ENCODE measurements at places on chromosomes 12 and 14.

GRCh38 chr12:125183187-125184067 lies 118.2 kb downstream of the AACS start:
- peak; percentile 65 for DNase-seq

- peak; percentile 38 for DNase-seq
Measured at GRCh38 chr14:61342486-61342885, 21.1 kb downstream of the PRKCH start.

- no peak for DNase-seq
Measured at GRCh38 chr12:87509237-87509820, 519.9 kb downstream of the C12orf50 start.

- no peak for DNase-seq
Measured at GRCh38 chr14:38065106-38065762, 142.5 kb upstream of the SSTR1 start.

DNA sequence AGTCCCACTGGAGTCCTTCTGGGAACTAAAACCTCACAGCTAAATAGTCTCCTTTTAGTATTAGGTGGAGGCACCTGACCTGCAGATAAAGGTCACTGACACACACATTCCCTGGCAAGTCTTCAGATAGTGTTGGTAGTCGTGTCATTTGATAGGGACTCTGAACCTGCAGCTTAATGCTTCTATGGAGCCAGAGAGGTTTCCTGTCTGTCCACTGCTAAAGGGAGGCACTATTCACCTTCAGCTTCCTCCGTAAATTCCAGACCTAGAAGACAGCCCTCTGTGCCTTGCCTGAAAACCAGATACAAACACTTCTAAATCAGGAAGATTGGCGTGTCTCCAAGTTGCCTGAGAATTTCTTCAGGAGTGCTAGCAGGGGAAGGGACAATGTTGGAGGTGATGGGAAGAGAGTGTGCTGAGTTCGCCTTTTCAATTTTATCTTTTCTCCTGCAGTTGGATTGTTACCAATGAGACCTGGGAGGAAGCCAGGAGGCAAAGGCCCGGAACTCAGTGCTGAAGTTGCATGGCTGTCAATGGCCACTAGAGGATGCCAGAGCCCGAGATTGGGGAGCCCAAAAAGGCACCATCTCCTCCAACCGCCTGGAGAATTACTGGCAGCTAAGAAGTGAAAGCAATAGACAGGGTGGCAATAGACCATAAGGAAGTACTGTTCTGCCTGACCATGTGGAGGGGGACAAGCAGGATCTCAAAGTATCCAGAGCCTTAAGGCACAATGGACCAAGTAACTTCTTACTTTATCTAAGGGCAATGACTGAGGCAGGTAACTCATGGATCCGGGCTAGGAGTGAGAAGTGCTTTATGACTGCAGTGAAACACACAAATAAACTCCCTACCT lies 81.6 kb upstream of the SCAF11 start:
- peak; percentile 43 for DNase-seq

- DNase-seq = no peak
Measured at GRCh38 chr14:24075485-24076301, 4.3 kb downstream of the CPNE6 start.

- no peak for DNase-seq
Measured at GRCh38 chr14:33880330-33880729, 70.5 kb downstream of the EGLN3 start.

- no peak for DNase-seq
Measured at GRCh38 chr14:54193871-54194270, 202.9 kb upstream of the CDKN3 start.

DNA sequence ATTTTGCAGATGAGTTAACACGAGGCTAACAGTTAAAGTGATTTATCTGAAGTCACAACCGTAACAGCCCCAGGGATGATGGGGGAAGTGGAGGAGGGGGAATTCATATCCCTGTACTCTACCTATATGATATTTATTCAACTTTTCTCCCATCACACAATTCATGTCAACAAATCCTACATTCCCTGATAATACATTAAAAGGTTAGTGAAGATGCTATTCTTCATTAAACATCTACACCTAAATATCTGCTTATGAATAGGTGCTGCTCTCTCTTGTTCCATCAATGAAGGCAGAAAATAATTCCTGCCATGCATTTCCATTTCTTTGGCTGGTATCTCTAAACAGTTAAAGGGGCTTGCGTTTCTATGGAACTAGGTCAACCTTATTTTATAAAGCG lies 6.8 kb downstream of the YBX3 start:
- no peak for DNase-seq

DNA sequence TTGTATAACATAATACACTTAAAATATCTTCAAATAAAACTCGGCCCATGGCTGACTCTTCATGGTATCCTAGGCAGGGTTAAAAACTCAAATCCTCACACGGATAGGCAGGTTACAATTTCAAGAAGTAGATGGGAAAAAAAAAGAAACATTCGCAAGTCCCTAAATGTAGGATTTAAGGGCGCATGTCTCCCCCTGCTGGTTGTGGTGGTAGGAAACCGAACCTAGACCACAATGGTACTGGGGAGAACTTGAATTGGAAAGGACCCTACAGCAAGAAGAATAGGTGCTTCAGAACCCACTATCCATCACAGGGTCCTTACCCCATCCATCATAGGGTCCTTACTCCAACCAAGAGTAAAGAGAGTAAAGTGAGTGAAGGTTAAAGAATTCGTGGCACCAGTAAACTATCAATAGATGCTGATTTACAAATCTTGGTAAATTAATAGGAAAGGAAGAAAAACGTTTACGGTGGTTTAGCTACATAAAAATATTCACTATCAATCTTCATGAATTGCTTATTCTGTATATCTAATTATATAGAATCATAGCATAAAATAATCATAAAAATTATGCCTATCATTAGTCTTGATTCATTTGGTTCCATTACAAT lies 3.3 kb upstream of the CIPC start:
- peak; percentile 57 for DNase-seq

- no peak for DNase-seq
Measured at GRCh38 chr14:68427550-68427890, 365.3 kb downstream of the ZFP36L1 start.

DNA sequence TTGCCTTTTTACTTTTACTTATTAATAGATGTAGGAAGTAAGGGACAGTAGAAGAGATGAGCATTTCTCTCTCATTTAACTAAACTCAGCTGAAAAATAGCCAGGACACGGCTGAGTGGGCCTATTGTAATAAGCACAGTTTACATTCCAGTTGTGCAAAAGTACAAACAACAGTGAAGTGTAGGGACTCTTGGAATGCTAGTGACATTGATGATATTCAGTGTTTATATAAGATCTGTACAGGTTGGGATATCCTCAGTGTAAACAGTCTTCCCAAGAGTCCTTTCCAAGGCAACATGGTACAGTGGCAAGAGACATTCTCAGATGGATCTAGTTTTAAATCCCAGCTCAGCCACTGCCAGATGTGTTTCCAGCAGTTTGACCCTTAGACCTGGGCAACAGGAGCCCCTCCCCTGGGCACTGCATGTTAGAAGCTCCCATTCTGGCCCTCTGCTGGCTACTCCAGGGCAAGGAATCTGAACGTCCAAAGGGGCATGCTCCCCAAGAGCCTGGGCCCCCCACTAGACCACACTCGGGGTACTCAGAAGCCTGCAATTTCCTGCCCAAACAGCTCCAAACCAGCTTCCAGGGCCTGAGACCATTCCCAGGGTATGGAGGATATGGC lies 55.3 kb downstream of the STAB2 start:
- no peak for DNase-seq
